ENCODE measurements at places on chromosomes 3 and 15. TPM values are rescaled to one million over a fixed set of nuclear protein-coding genes. Genes with fewer than 3 reads are reported as not detected.

- H3K4me1 ChIP-seq, result no peaks in the 10 kb centered on the region
- H3K36me3 ChIP-seq, result no peaks in the 10 kb centered on the region
- no peak overlapping the region for H3K27ac ChIP-seq
- H3K4me3 ChIP-seq, result no peak overlapping the region
Observed at GRCh38 chr3:35276568-35276967, 362.8 kb upstream of the ARPP21 start.

- peaks cover 82% of the 10 kb centered on the region for H3K27me3 ChIP-seq
- no peak overlapping the region for H3K27ac ChIP-seq
- no peaks in the 10 kb centered on the region for H3K36me3 ChIP-seq
- peaks cover 10% of the 10 kb centered on the region for H3K4me1 ChIP-seq
Observed at GRCh38 chr15:88243895-88244787, 12.4 kb downstream of the NTRK3 start.

DNA sequence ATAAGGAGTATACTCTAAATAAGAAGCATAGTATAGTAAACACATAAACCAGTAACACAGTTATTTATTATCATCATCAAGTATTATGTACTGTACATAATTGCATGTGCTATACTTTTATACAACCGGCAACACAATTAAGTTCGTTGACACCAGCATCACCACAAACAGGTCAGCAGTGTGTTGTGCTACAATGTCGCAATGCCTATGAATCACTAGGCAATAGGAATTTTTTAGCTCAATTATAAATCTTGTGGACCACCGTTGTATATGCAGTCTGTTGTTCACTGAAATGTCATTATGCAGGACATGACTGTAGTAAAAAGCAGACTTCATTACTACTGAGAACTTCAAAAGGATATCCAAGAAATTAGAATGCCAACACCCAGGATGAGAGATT lies 177.0 kb downstream of the PDCD6IP start:
- H3K27ac ChIP-seq, result no peak overlapping the region

GRCh38 chr15:80199366-80199765 lies 46.6 kb downstream of the FAH start:
- no peak for DNase-seq
- no peak overlapping the region for H3K27ac ChIP-seq
- H3K27me3 ChIP-seq, result peaks cover 37% of the 10 kb centered on the region
- peaks cover 2% of the 10 kb centered on the region for H3K4me1 ChIP-seq

DNA sequence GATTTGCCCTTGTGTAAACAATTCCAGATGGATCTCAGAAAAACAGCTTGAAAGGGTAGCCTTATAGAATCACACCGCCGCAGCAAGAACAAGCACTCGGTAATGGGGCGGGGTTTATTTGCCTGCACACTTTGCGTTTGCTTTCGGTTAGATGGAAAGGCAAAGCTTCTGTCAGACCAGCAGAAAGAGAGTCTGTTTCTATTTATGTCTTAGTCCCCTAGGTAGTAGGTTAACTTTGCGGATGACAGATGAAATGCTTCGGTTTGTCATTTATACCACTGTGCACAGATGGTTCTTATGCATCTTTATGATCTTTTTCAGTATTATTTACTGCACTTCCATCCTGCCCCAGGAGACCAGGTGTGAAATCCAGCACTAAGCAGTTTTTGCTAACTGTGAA lies 62.2 kb downstream of the PYDC2 start:
- no peaks in the 10 kb centered on the region for H3K27me3 ChIP-seq
- DNase-seq, result no peak
- no peak overlapping the region for H3K27ac ChIP-seq
- H3K4me1 ChIP-seq, result no peaks in the 10 kb centered on the region

ACKR4 gene
- total RNA-seq, result not detected

C3orf80 gene
- total RNA-seq, result not detected

DUOXA1 gene
- total RNA-seq, result 0.57 TPM

SPINT1 gene
- total RNA-seq, result 2.5 TPM
